Adipocyte (in vitro differentiated cells): ENCODE measurements at places on chromosomes 1 and 21.

- peak; percentile 94 for DNase-seq
Observed at GRCh38 chr1:108816049-108816893, 40.6 kb downstream of the AKNAD1 start.

- DNase-seq, result no peak
Observed at GRCh38 chr1:61344696-61345095, 262.3 kb downstream of the NFIA start.

GRCh38 chr1:21667348-21668231 is 1.6 kb downstream of the RAP1GAP start:
- DNase-seq, result no peak

DNA sequence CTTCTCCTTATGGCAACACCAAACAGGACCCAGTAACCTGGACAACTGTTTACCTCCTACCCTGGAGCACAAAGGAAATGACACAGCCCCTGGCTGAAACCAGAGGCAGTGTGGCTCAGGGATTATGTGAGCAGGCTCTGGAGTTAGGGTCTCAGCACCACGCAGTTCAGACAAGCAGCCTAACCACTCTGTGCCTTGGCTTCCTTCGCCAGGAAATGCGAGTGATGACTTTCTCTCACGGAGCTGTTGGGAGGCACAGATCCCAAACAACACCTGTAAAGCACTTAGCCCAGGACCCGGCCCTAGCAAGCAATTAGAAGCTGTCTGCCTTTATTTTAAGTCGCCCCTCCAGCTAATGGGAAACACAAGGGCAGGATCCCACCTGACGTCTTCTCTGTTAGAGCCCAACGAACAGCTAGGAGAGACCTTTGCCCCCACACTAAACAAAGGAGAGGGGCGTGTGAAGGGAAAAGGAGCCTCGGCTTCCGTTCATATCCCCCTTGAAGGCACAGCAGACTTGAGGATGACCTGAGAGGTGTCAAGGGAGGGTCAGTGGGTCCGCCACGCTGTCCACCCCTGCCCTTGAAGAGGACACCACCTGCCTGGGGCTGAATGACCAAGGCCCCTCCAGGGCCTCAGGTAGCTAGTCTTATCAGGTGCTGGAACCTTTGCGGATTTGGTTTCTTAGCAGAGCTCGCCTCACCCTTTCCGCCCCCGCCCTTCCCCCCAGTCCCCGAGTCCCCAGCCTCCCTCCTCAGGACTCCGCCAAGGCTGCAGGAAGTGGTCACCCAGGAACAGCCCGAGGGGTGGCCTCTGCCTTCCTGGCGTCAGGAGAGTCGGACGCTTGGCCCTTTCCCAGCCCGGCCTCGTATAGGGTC is 860 bp downstream of the TMEM63A start:
- peak; percentile 56 for DNase-seq

GRCh38 chr1:224506141-224506814 is 71.7 kb upstream of the WDR26 start:
- DNase-seq, result peak; percentile 31

DNA sequence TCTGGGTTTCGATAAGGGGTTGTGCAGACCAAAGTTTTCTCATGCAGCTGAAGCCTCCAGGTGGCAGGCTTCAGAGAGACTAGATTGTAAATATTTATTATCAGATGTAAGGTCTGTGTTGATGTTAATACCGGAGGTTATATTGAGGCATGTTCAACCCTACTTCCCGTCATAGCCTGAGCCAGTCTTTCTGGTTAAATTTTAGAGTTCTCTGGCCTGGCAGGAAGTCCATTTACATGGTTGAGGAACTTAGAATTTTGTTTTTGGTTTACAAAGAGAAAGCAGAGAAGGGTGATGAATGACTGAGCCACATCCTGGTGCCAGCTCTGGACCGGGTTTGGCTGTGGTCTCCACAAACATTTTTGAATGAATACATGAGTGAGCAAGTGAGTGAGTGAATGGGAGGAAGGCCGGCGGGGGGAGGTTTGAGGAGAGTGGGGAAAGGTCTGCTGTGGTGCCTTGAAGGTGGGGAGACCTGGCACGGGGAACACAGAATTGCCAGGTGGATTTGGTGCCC is 218.5 kb downstream of the DISC1 start:
- no peak for DNase-seq

DNA sequence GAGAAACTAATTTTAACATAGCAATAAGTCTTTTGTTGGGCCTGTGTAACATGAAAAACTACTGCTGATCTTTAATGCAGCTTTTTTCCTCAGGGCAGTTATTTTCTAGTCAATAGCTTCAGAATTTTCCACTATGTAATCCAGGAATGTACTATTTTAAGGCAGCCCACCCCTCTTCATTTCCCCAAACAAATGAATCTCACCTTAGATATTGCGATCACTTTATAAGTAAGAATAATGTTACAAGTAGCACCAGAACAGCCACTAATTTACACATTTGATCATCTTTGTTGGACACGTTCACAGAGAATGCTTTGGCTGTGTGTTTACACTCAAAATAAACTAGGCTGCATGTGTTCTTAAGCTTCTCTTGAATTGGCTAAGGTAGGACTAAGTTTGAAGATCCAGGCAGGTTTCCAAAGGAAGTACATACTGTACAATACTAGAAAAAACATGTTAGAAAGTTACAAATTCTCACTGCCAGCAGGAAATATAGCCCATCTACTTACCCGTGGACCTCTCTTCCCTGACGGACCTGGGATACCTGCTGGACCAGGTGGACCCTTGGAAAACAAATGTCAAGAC is 41.7 kb downstream of the COL24A1 start:
- DNase-seq, result no peak

GRCh38 chr1:36706416-36706815 is 223.7 kb upstream of the CSF3R start:
- DNase-seq, result no peak

DNA sequence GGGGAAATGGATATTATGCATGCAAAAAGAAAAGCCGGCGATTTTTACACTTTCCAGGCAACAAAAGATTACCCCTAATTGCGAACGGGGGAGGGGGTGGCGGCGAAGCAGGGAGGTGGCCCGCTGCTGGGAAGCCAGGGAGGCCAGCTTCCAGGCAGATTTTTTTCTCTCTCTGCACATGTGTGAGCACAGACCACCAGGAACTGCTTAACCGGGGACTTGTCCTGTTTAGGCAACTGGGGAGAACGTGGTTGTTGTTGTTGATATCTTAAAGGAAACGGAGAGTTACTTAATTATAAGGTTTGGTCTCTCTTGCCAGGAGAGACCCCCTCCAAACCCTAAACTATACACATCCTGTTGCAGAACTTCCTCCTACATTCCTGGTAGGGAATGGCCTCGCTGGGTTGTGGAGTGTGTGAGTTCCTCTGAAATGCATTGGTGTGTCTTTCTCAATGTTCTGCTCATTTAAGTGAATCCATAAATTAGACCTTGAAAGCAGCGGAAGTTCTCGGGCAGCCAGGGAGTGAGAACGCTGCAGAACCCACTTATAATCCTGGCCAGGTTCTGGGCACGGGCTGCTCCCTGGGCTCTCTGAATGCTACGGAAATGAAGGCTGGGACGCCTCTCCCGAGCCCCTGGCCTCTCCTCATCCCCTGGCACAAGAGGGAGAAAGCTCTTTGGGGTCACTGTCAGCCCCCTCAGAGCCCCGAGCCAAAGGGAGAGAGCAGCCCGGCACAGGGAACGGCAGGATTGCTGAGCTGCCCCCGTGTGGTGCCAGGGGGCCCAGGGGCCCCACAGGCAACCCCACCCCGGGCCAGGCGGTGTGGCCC is 250.0 kb downstream of the FOXD2 start:
- DNase-seq, result no peak

GRCh38 chr1:82788660-82789059 is 987.9 kb downstream of the ADGRL2 start:
- DNase-seq, result no peak

DNA sequence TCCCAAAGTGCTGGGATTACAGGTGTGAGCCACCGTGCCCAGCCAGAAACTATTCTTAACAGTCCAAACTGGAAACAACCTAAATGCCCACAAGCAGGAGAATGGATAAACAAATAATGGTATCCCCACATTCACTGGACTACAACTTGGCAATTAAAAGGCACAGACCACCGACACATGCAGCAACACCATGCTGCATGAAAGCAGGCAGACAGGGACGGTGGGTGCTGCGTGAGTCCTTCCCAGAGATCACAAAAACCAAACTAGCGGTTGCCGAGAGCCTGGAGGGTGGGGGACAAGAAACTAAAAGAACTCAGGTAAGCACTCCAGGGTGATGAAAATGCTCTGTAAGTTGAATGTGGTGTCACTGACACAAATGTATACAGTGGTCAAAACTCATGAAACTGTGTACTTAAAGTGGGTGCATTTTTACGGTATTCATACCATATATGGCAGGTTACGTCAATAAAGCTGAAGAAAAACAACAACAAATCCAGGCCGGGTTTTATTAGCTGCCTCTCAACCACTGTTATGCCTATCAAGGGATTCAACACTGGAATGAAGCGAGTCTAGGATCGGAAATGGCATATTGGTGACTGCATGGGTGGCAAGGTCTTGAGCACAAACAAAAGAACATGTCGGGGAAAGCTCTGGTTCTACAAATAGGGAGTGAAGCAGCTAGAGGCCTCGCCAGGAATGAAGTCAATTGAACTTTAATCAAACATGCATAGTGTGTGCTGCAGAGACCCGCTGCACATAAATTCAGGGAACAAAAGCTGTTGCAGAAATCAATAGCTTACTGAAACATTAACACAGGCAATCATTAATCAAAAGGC is 52.4 kb downstream of the SLC45A1 start:
- no peak for DNase-seq

- no peak for DNase-seq
Observed at GRCh38 chr21:34282223-34282622, 81.6 kb upstream of the KCNE2 start.

- DNase-seq, result peak; percentile 30
Observed at GRCh38 chr1:12034381-12034801, 15.1 kb downstream of the MIIP start.

GRCh38 chr1:92822879-92823278 is 9.0 kb upstream of the RPL5 start:
- DNase-seq, result peak; percentile 60

DNA sequence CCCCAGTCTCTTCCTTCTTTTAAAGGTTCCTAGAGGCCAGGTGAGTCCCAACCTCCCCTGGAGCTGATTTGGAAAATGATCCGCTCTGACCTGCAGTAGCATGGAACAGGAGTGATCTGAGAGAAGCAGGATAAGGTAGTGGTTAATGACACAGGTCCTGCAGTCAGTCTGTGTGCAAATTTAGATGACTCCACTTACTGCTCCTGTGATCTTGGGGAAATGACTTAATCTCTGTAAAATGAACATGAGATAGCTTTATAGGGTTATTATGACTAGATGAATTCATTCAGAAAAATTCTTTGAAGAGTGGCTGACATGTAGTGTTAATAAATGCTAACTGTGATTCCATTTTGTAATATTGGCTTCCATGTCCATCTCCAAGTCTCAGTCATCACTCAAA is 374.9 kb upstream of the CAMK1G start:
- no peak for DNase-seq

- no peak for DNase-seq
Observed at GRCh38 chr21:18245464-18245967, 883 bp downstream of the CHODL start.

DNA sequence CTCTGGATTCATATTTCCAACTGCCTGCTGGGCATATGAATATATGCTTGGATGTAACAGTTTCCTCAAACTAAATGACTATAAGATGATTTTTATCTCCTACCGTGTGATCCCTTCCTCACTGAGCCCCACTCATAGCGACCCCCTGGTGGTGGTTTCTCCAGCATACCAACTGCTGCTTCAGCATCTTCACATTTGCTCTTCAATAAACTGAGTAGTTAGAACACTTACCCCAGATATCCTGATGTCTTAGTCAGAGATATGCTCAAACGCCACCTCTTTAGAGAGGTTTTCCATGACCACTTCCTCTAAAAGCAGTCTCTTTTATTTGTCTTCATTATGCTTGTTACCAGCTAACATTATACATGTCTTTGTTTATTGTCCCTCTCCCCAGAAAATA is 10.2 kb upstream of the HNRNPR start:
- no peak for DNase-seq

DNA sequence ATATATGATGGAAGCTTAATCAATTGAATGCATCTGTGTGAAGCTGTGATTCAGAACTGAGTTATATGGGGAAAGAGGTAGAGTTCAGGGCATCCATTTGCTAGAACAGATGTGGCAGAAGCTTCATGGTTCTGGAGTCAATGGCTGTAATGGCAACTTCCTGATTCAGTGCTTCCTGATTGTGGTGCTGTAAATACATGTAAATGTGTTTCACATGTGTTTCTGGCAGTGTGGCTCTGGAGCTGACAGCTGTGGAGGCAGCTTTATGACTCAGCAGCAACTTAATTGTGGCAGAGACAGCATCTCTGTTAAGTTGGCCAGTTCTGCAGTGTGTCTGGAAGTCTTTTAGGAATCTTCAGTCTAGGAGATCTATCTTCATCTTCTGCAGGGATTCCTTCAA is 226.6 kb upstream of the ZRANB2 start:
- DNase-seq, result peak; percentile 62

DNA sequence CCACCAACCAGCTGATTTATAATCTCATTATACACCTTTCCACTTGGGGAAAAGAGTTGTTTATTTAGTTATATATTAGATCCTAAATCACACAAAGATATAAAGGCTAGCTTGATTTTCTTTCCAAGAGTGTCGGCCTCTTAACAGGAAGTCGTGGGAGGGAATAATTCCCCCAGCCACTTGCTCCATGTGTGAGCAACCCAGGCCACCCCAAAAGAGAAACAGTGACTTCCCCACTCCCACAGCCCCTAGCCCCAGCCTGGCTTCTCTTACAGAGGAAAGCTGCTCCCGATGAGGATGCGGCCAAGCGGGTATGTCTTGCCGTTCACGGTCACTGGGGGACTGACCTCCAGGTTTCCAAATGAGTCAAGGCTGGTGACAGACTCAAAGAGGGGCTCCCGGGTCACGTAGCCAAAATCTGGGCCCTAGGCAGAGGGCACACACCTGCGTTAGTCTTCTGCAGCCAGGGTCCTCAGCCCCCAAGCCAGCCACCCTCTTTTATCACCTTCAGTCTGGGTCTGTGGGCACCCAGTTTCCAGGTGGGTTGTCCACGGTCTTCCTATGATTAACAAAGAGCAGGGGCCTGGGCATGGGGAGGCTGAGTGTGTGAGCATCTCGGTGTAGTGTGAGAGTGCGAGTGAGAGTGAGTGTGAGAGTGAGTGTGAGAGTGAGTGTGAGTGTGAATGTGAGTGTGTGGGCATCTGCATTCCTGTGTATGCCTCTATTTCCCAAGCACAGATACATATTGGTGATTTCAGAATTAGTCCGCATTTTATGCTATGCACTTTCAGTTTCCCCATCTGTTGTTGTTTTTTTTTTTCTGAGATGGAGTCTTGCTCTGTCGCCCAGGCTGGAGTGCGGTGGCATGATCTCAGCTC is 25.4 kb upstream of the SDHB start:
- no peak for DNase-seq

- DNase-seq, result peak; percentile 28
Observed at GRCh38 chr21:29232530-29233255, 66.0 kb upstream of the BACH1 start.

GRCh38 chr21:44083631-44084291 is 23.4 kb upstream of the PWP2 start:
- no peak for DNase-seq

GRCh38 chr21:17598437-17598836 is 14.3 kb downstream of the BTG3 start:
- DNase-seq, result no peak

GRCh38 chr1:79741720-79742421 is 735.3 kb upstream of the ADGRL4 start:
- no peak for DNase-seq
